Fibroblast of skin of right quadriceps (primary cell): ENCODE measurements at places on chromosomes 4 and X.
A peak's percentile ranks its signal among the peaks of the same experiment; 100 is the strongest.

GRCh38 chr4:112523008-112523721, 7.2 kb upstream of the NEUROG2 start:
- DNase-seq: peak; percentile 48

GRCh38 chr4:81460191-81460701, 11.5 kb downstream of the RASGEF1B start:
- no peak for DNase-seq

DNA sequence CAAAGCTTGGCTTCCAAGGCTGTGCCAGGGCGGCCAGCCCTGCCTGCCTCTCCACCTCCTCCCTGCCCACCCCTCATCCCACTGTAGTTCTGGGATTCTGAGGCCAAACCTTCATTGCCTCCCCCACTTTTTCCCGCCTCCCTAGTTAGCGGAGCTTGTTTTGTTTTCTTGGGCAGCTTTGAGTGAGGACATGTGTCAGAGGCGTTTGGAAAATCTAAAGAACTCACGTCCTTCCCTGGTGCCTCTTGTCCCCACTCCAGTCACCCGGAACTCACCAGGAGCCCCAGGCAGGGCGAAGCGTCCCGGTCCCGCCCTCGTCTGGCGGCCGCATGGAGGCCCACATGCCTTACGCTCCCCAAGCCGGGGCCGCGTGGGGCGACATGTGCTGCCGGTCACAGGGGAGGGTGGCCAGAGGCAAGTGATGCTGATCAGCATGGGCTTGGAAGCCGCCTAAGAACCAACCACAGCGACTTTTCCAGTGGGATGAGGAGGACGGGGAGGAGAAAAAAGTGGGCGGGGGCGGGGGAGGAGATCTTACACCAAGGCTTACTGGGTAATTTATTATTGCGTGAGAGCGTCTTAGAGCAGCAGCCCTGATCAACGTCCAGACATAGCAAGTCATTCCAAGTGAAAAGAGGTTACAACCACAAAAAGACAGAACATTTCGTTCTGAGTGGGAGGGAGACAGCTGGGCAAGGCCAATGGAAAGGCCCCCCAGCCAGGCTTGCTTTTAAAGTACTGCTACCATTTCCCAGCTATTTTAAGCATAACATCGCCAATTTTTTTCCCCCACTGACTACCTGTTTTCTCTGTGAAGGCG, 48.5 kb downstream of the PRPS1 start:
- peak; percentile 84 for DNase-seq

- peak; percentile 42 for DNase-seq
Measured at GRCh38 chrX:134026565-134027311, 41.3 kb upstream of the GPC3 start.

- DNase-seq: no peak
Measured at GRCh38 chrX:113747274-113747973, 836.5 kb upstream of the HTR2C start.

- peak; percentile 5 for DNase-seq
Measured at GRCh38 chrX:13693341-13693961, 4.5 kb downstream of the RAB9A start.

- DNase-seq: peak; percentile 95
Measured at GRCh38 chr4:156293657-156294297, 340.1 kb upstream of the CTSO start.

DNA sequence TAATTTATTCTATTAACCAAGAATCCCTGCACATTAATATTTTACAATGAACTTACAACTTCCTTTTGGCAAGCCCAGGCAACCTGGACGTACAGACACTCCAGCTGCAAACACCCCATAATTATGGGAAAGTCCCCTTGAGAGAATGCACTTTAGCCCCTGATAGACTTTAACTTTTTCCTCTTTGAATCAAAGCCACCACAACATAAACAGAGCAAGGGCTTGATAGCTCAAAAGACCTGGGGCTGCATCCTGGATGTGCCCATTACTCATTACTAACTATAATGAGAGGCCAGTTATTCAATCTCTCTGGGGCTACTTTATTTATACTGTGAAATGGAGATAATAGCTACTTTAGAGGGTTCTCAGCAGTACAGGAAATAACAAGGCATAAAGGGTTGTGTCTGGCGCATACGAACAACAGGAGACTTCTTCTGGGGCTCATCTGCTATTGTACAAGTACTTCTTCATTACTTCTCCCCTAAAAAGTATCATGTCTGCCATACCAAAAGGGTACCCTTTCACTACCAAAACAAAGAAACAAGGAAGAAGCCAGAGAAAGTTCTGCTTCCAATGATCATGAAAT, 54.9 kb downstream of the CASK start:
- DNase-seq: no peak

DNA sequence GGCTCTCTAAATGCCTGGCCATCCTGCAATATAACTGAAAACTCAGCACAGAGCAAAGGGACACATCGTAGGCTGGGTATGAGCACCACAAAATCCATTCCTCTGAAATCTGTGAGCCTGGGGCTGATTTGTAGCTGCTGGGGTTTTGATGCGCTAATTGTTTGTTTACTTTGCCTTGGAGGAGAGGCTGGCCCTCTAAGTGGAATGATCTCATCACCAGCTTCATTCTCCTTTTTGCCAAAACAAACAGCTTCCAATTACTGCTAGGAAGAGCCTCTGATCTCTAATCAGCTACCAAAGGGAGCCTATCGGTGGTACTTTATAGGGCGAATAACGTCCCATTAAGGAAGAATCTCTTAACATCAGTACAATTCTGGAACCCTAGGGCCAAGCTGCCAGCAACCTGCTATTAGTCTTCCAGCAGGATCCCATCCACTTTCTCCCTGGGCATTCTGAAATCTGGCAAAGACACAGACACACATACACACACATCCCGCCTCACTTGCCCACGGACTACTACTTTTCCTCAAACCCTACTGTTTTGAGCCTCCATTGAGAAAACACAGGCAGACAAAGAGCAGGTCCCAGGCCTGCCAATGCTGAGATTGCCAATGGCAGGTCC, 5.8 kb downstream of the ANOS1 start:
- DNase-seq: no peak

DNA sequence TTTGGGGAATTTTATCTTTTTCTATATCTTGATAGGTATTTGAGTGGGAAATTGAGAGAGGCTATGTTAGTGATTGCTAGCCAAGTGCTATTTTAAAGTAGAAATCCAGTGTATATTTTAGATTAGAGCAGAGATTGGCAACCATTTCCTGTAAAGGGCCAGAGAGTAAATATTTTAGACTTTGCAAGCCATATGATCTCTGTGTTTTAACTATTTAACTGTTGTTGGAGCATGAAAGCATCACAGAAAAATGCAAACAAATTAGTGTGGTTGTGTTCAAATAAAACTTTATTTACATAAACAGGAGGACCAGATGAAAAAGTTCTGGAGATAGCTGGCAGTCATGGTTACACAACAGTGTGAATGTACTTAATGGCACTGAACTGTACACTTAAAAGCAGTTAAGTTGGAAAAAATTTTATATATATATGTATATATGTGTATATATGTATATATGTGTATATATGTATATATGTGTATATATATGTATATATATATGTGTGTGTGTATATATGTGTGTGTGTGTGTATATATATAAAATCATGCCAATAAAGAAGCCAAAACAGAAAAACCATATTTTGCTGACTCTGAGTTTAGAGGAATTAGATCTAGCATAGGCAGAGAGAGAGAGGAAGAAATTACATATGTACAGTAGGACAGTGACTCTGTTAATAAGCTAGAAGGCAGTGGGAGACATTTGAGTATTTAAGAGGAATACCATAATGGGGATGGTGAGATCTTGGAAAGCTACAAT, 83.4 kb downstream of the TMEM164 start:
- DNase-seq: peak; percentile 43

DNA sequence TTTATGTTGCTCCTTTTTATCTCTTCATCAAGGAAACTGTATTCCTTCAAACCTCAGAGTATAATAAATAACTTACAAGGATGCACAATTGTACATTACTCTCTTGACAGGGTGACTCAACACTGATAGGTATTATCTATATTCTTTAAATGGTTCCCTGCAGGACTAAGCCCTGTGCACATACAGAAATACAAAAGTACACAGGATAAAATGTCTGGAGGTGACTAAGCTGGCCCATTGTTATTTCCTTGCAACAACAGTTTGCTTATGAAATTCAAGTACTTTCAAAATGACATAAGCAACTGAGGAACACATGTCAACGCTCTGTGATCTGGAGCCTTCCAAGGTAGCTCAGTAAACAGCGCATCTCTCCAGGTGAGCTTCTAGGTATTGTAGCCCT, 83.8 kb upstream of the RPL34 start:
- DNase-seq: no peak

DNA sequence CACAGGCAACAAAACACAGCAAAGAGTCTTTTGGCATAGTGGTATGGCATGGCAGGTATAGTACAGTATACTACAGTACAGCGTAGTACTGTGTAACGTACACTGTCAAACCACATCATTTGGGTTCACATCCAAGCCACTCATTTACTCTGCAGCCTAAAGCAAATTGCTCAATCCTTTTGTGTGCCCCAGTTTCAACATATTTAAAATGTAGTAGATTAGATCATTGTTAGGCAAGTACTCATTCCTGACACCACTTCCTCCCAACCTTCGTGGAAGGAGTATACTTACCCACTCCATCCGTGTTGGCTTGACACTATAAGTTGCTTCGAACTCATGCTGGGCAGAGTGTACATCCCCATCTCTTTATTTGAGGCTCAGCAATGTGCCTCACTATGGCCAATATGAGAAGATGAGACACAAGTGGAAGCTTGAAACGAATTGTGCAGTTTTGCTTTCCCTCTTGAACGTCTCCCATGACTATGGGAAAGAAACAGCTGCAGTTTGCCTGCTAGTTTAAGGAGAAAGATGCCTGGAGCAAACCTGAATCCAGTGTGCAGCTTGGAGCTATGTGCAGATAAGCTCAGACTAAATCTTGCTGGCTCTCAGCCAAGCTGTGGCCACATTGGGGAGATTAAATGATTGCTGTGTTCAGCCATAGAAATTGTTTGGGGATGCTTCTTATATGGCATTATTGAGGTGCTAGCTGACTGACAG, 85.7 kb upstream of the TBL1X start:
- DNase-seq: peak; percentile 35

DNA sequence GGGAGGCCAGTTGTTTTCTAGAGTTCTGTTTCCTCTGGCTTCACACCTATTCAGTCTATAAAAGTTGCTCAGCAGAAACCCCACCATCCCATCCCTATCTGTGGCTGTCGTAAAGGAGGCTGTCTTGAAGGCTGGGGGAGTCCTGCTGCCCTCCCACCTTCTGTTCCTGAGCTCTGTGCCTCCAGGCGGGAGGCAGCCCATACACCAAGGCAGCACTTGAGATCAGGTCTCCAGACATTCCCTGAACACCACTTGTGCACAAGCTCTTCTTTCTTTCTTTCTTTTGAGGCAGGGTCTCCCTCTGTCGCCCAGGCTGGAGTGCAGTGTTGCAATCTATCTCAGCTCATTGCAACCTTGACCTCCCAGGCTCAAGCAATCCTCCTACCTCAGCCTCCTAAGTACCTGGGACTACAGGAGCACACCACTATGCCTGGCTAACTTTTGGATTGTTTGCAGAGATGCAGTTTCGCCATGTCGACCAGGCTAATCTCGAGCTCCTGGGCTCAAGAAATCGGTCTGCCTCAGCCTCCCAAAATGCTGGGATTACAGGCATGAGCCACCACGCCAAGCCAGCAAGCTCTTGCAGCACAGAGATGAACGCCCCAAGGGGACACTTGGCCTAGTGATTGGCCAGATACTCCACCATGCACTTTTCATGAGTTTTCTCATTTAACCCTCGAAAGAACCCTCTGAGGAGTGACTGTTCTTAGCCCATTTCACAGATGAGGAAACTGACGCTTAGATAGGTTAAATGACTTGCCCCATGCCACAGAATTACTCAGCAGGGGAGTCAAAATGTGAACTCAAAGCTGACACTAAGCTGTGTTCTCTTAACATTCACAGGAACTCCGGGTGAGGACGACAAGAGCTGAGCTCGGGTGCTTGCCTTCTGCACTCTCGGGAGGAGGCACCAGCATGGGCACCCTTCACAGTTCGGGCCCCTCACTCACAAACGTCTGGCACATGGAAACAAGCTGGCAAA, 55.8 kb upstream of the ENPP6 start:
- DNase-seq: no peak

DNA sequence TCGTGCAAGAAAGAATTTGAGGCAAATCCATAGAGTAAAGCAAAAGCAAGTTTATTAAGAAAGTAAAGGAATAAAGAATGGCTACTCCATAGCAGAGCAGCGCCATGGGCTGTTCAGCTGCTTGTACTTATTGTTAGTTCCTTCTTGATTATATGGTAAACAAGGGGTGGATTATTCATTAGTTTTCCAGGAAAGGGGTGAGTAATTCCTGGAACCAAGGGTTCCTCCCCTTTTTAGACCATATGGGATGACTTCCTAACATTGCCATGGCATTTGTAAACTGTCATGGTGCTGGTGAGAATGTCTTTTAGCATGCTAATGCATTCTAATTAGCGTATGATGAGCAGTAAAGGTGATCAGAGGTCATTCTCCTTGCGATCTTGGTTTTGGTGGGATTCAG, 23.5 kb upstream of the CEP135 start:
- peak; percentile 51 for DNase-seq

- no peak for DNase-seq
Measured at GRCh38 chr4:52660643-52661042, 1.5 kb upstream of the USP46 start.

GRCh38 chrX:37468124-37468739, 103.2 kb upstream of the LANCL3 start:
- no peak for DNase-seq

DNA sequence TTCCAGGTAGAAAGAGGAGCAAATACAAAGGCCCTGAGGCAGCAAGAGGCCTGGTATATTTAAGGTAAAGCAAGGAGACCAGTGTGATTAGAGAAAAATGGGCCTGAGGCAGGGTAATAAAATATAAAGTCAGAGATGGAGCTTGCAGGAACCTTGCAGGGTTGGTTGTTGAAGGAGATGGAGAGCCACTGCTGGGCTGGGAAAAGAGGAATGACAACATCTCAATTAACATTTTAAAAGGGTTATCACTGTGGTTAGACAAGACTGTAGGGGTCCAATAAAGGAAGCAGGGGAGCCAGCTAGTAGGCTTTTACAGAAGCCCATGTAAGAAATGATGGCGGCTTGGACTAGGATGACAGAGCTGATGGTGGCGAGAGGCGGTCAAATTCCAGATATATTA, 205.5 kb upstream of the MBNL3 start:
- no peak for DNase-seq
